ENCODE measurements at places on chromosomes 4 and X.

- DNase-seq: no peak
Observed at GRCh38 chr4:42600578-42600977, 56.3 kb downstream of the ATP8A1 start.

DNA sequence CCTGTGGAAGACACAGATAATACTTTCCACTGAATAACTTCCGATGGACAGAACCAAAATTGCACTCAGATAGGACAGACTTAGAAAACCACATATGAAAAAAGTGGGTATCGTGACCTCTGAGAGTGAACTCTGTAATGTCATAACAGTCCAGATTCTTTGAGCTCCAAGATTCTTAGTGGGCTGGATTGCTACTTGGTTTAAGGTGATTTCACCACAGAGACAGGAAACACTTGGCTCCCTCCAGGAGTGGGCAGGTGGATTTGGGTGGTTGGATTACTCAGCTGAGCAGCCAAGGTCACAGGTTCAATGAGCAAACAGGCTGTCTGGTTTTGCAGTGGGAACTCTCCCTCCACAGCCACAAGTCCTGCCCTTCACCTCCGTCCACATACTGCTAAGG, 126.0 kb downstream of the AFAP1 start:
- no peak for DNase-seq

- DNase-seq: no peak
Observed at GRCh38 chr4:48575964-48576363, 85.9 kb downstream of the ZAR1 start.

GRCh38 chrX:151004085-151004484, 20.9 kb downstream of the HMGB3 start:
- no peak for DNase-seq

DNA sequence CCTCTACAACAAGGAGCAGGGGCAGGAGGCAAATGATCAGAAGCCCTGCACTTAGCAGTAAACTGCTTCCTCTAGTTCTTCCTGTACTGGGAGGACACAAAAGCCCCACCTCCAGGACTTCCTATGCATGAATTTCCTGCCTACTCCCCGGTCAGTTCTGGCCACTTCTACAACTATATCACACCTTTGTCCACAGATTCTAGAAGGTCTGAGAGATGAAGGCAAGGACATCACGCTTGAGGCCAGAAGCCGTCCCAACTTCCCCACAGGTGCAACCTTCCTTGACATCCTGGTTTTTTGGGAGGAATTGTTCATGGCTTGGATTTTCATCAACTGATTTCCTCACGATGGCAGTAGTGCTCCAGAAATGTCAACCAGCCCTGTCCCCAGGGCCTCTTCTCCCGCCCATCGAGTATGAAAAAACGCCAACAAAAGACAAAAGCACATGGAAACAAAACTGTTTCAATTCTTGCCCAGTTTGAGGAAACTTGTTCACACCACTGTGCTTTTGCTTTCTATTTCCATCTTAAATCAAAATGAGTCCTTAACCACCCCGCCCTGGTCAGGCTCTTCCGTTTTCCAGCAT, 206.5 kb upstream of the STK26 start:
- peak; percentile 68 for DNase-seq
